Right ventricle myocardium inferior (tissue), 1 donor: ENCODE measurements at places on chromosomes 12 and 14.

GRCh38 chr14:49508124-49508523, 78.1 kb downstream of the RPS29 start:
- no peak for DNase-seq

GRCh38 chr12:132606927-132607326, 3.5 kb downstream of the LRCOL1 start:
- DNase-seq = no peak

DNA sequence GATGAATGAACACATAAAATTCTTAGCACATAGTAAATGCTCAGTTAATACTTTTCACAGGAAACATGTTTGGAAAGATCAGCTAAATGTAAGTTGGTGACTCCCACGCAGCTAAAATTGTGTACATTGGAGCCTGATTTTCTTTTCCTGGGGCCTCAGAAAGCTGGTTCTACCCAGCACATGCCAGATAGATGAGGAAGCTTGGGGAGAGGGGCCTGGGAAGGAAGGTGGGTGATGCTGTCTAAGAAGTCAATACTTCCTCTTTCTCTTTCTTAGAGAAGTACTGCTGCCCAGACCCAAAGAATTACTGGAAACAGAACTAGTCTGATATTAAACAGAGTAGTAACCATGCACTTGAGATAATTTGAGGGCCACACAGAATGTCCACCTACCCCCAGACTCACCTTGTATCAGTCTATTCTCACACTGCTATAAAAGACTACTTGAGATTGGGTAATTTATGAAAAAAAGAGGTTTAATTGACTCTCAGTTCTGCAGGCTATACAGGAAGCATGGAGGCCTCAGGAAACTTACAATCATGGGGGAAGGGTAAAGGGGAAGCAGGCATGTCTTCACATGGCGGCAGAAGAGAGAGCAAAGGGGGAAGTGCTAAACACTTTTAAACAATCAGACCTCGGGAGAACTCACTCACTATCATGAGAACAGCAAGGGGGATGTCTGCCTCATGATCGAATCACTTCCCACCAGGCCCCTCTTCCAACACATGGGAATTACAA, 123.3 kb upstream of the MED13L start:
- no peak for DNase-seq

- DNase-seq = no peak
Measured at GRCh38 chr14:79643132-79643531, 568.2 kb downstream of the DIO2 start.

DNA sequence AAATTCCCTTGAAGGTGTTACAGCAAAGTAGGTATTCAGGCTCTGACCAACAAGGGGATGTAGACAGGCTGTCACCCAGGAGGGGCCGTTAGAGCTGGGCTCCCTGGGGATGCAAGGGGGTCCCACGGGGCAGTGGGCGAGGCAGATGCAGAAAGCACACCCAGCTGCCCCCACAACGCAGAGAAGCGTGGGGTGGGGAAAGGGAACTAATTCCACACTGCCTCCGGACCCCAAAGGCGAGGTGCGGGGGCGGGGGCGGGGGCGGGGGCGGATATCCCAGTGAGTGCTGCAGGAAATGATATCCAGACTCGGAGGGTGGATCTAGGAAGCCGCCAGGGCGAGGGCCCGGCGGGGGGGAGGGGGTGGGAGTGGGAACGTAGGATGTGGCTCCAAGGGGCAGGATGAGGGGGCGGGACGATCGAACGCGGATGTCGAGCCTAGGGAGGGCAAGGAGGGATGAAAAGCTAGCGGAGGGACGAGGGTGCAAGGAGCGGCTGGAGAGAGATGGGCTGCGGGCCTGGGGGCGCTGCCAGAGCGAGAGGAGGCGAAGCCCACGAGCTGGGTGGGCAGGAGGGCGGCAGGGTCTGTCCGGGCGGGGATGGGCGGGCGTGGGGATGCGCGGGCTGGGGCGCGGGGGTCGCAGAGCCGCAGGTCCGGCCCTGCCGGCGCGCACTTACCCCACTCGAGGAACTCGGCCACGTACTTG, 874 bp downstream of the CDC42BPB start:
- DNase-seq = peak; percentile 79

GRCh38 chr12:118493962-118494361, 117.6 kb downstream of the SUDS3 start:
- DNase-seq = no peak

GRCh38 chr12:66241061-66242043, 52.3 kb downstream of the IRAK3 start:
- DNase-seq = no peak
